ENCODE measurements at places on chromosomes 7 and 10.

GRCh38 chr7:4200546-4201094, 481.5 kb upstream of the FOXK1 start:
- no peak for DNase-seq

- no peak for DNase-seq
Observed at GRCh38 chr7:54827734-54828133, 68.7 kb upstream of the SEC61G start.

DNA sequence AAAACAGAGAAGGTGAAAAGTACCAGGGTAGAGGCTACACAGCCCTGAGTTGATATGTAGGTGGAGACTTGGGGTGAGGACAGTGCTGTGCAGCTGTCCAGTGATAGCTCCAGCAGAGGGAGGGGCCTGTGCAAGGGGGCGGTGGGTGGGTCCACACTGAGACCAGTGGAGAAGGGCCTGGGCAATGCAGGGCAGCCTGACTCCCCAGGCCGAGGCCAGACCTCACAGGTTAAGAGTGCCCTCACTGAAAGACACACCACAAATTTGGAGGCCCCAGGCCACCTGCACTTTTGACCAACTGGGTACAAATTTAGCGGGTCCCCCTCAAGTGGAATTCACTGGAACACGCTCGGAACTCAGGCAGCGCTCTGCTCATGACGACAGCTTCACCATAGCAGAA, 6.7 kb upstream of the RASGEF1A start:
- no peak for DNase-seq

GRCh38 chr7:1086588-1087464, 1.1 kb upstream of the GPER1 start:
- peak; percentile 54 for DNase-seq

DNA sequence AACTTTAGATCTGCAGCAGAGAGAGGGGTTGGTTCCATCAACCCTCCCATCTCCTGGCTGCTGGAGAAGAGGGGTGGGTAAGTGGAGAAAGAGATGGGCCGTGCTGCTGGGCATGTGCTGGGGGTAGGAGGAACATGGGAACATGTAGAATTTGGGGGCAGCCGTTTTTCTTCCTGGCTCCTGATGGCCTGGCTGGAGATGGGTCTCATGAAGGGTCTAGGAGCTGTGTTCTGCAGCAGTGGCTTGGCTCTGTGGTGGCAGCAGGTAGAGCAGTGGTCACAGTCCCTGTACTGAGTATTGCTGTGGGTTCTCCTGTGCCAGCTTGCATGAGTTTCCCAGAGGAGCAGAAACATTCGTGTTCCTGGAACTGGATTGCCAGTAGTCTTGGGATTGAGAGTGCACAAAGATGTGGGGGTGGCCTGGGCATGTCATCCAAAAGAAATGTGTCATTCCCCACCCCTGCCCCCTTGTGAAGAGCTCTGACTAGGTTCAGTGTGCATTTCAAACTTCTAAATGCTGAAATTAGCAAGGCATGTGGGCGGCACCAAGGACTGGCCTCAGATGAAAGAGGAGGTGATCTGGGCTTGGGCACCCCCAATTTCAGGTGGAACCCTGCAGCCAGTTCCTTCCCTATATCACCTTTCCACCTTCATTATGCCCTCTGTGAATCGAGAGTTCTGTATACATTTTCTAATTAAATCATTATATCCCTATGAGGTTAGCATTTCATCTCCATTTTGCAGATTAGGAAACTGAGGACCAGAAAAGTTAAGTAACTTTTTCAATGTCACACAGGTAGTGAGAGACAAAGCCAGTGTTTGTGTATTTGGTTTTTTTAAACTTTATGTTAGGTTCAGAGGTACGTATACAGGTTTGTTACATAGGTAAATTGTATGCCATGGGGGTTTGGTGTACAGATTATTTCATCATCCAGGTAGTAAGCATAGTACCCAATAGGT, 2.1 kb downstream of the CHST3 start:
- peak; percentile 76 for DNase-seq

GRCh38 chr7:82559193-82559805, 115.7 kb upstream of the CACNA2D1 start:
- DNase-seq, result peak; percentile 18

- peak; percentile 38 for DNase-seq
Observed at GRCh38 chr7:105389088-105389650, 448 bp upstream of the SRPK2 start.

DNA sequence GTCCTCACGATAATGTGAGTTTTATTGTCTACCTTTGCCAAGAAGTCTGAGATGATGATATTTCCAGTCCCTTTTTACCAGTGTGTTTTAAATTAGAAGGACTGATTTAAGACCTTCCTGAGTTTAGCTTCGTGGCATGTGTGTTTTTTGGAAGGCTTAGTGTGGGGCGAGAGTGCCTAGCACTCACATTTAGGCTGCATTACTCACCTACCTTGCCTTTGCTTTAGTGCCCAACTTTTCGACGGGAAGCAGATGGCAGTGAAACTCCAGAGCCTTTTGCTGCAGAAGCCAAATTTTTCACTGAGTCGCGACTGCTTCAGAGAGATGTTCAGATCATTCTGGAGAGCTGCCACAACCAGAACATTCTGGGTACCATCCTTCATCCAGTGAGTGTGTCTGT, 50.9 kb downstream of the SND1 start:
- DNase-seq, result no peak

DNA sequence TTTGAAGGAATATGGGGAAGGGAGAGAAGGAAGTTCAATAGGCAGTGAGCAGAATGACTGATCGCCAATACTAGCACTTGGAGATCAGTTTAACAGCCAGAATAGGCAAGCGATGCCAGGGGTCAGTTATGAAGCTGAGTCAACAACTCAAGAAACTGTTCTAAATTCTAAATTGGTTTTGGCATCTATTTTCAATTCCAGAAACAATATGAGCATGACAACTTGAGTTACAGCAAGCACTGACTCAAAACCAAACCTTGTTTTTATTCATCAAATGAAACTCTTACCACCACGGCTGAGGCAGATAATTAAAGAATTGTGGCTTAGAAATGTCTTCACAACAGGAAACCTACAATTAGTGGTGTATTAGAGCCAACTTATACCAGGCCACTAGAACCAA, 180.5 kb upstream of the ASAH2 start:
- no peak for DNase-seq

GRCh38 chr7:134910214-134910890, 76.0 kb upstream of the AGBL3 start:
- DNase-seq, result no peak

DNA sequence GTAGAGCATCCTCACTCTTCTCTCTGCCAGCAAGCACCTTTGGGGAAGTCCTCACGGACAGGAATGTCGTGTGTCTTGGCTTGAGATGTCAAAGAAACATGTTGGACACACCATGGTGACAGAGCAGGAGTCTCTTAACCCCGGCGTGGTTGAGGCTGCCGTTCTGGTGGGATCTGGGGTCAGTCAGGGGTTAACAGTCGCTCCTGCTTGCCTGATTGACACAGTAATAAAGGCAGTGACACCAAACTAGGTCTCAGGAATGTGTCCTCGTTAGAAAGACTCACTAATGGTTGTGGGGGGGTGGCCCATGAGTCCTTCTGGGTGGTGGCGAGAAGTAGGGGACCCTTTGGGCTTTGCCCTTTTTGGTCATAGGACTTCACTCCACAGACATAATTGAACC, 69.0 kb downstream of the TCF7L2 start:
- DNase-seq, result no peak

DNA sequence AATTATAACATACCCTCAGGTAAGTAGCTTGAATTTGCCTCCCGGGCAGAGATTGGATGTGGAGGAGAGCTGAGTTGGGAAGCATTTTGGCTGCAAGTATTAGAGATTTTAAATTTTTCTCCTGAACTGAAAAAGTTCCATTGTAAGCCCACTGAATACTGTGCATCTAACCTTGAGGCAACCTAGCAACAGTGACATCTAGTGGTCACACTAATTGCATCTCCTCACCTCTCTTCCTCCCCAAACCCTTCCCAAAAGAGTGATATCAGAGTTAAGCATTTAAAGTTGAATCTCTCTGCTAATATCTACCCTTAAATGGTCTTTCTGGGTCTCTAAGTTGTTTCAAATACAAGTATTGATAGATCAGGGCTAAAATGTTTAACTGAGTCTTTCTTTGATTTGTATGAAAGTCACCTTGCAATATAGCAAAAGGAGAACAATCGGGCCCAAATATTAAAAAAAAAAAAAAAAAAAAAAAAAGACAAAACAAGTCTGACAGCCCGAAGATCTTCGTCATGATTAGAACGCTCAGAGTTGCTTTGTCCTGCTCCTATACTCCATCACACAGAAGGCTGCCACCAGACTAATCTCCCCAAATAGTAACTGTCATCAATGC, 40.4 kb upstream of the DLX5 start:
- DNase-seq, result peak; percentile 54

Data from bronchial epithelial cell (primary cell).